ENCODE measurements at places on chromosomes 7 and 10. TPM values are rescaled to one million over a fixed set of nuclear protein-coding genes. Genes with fewer than 3 reads are reported as not detected.

DNA sequence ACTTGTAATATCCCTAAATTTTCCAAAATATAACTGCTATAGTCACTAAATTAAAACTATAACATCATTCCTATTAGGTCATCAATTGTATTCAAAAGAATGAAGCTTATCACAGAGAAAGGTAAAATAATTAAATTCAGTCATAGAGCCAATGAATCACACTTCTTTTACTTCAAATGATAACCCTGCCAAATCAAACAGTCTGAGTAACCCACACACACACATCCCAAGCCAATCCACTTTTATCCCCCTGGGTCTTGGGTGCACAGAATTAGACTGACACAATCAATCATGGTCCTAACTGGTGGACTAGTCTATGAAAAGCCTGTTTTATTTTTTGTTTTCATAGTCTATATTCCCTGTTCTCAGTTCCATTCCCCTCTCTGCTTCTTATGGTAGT is 25.6 kb downstream of the CTNNA3 start:
- H3K4me3 ChIP-seq, result no peak overlapping the region
- DNase-seq, result no peak
- H3K27ac ChIP-seq, result no peak overlapping the region
- no peaks in the 10 kb centered on the region for H3K4me1 ChIP-seq
- no peaks in the 10 kb centered on the region for H3K27me3 ChIP-seq

- no peaks in the 10 kb centered on the region for H3K27me3 ChIP-seq
- DNase-seq, result peak; percentile 75
- peak overlapping the region; percentile 51 for H3K27ac ChIP-seq
- peaks cover 14% of the 10 kb centered on the region for H3K4me1 ChIP-seq
These were observed 75.1 kb downstream of the MAD1L1 start for GRCh38 chr7:2157473-2158279.

DNA sequence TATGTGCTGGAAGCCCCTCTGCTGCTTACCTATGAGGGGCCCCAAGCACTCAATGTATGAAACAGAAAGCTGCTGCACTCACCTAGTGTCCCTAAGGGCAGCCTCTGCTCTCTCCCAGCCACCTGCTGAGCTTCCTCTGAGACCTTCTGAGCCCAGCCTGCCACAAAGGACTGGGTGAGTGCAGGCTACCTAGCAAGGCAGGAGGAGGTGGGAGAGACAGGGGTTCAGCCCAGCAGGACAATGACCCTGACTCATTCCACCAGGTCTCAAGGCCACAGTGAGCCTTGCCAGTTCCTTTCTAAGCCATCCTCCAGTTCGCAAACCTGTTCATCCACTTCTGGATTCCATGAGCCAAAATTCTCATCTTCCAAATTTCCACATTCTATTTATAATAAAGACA is 16.3 kb downstream of the VOPP1 start:
- H3K4me1 ChIP-seq, result peaks cover 16% of the 10 kb centered on the region
- no peaks in the 10 kb centered on the region for H3K36me3 ChIP-seq
- H3K4me3 ChIP-seq, result no peak overlapping the region
- H3K27ac ChIP-seq, result no peak overlapping the region

TYW1B gene
- total RNA-seq, result 6.7 TPM

DNA sequence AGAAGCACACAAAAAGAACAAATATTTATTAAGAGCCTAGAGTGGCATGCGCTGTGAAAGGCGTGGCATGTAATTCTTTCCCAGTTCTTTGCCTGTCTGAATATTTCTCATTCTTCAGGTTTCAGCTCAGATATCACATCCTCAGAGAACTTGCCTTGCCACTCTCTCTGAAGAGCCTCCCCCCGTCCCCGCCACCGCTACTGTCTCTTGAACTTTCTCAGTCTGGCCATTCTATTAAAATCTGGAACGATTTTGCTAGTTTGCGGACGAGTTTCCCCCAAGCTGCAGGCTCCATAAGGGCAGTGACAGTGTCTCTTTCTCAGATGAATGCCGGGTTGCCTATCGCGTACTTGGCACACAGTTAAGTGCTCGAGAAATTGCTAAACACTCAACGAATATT is 787 bp upstream of the PLEKHA1 start:
- H3K27ac ChIP-seq, result peak overlapping the region; percentile 80
- no peak for DNase-seq
- H3K27me3 ChIP-seq, result no peaks in the 10 kb centered on the region
- peaks cover 6% of the 10 kb centered on the region for H3K4me1 ChIP-seq

Measured in upper lobe of right lung (tissue), 1 donor.